Fibroblast of skin of scalp (primary cell): ENCODE measurements at places on chromosomes 12 and 14.

DNA sequence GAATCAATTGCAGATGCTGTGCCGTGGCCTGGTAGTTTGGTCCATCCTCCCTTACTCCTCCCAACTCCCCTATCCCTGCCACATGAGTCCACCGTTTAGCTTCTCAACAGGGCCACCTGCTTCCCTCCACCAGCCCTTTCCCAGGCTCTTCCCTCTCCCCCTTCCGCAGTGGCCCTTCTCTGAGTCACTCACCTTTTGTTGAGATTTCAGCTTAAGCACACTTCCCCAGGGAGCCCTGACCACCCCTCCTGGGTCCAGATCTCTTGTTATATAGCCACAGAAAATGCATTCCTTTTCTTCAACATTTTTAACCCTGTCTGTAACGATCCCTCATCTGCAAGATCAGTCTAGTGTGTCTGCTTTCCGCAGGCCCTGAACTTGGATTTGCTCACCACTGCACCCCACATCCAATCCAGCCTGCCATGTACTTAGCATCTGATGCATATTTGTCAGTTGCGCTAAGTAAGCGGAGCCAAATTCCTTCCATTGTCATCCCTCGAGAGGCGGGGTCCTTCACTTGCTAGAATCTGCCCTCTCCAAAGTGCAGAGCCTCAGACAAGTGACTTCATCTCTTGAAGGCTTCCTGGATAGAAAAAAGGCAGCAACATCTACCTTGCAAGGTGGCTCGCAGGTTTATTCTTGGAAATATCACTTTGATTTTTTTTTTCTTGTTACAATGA lies 41.1 kb downstream of the TMEM63C start:
- no peak for DNase-seq

DNA sequence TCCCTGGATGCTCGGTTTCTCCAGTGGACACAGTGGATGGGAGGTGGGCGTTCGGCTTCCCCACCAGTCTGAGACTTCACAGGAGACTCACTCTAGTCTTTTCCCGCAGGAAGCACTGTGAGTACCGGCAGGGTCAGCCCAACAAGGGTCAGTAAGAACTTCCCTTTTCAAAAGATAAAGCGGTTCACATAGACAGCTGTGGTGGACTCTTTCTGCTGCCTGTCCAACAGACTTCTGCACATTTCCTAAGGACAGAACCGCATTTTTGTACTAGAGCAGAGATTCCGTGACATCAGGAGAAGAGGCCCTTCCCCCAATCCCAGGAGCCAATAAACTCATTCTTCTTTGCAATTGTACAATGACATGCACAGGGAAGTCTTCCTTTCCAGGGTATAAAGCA lies 10.4 kb downstream of the LTBR start:
- no peak for DNase-seq

GRCh38 chr12:42308390-42308789 lies 17.5 kb downstream of the ZCRB1 start:
- DNase-seq, result no peak

GRCh38 chr12:71005166-71005565 lies 84.6 kb upstream of the PTPRR start:
- no peak for DNase-seq

DNA sequence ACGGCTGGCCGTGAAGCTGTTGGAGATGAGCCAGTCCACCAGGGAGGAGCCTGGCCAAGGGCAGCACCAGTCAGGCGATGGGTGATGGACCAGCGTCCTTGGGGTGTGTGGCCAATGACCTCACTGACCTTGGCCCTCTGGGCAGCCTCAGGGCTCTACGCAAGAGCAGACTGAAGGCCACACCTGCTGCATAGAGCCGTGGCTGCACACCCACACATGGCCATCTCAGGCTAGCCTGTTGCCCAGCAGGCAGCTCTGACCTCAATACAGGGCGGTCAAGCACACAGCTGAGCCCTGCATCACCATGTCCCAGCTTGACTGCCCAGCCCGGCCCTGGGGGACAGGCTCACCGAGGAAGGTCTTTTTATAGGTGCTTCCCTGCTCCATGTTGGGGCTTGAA lies 19.2 kb downstream of the PLEK2 start:
- DNase-seq, result no peak

DNA sequence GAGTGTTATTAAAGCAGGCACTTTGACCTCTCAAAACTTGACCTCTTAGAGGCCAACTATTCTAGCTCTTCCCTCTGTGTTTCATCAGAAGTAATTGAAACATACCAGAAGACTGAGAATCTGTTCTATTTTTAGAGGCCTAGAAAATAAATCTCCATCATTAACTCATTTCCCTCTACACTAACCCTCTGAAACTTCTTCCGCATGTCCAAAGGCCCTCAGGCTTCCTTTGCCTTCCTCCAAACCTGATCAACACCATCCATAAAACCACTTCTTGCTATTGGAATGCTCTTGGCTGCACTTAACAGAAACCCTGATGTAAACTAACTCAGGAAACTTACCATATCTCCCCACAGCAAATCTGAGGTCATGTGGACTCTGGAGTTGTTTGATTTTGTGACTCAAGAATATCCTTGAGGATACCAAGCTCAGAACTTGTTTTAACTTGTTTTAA lies 196.4 kb downstream of the RPAP3 start:
- DNase-seq, result peak; percentile 23

DNA sequence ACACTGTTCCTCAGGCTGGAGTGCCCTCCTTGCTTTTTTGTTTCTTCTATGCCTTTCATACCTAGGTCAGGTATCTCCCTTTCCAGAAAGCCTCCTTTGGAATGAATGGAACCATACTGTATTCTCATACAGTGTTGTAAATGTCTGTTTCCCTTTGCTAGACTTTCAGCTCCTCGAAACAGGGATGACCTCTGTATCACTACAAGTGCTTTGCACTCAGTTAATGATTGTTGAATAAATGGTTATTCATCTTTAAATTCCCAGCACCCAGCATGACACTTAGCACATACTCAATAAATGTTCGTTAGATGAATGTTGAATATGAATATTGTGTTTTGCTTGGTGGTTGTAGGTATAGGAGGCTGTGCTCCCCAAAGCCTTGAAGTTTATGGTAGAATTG lies 5.9 kb upstream of the TULP3 start:
- DNase-seq, result no peak

DNA sequence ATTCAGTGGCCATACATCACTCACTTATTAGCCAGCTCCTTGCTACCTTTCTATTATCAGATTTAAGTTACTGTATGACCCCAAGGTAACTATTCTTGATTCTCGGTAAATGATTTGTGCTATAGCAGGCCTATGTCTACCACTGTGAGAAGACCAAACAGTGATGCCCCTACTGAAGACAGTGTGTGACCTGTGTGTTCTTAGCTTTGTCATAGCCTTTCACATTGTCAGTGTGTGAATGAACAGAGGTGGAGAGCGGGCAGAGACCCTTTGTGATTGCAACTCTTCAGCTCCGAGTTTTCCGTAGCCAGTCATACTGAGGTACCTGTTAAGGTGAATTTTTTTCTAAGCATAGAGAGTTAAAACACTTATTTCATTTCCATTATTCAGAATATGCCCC lies 294.0 kb downstream of the LRFN5 start:
- DNase-seq, result no peak

DNA sequence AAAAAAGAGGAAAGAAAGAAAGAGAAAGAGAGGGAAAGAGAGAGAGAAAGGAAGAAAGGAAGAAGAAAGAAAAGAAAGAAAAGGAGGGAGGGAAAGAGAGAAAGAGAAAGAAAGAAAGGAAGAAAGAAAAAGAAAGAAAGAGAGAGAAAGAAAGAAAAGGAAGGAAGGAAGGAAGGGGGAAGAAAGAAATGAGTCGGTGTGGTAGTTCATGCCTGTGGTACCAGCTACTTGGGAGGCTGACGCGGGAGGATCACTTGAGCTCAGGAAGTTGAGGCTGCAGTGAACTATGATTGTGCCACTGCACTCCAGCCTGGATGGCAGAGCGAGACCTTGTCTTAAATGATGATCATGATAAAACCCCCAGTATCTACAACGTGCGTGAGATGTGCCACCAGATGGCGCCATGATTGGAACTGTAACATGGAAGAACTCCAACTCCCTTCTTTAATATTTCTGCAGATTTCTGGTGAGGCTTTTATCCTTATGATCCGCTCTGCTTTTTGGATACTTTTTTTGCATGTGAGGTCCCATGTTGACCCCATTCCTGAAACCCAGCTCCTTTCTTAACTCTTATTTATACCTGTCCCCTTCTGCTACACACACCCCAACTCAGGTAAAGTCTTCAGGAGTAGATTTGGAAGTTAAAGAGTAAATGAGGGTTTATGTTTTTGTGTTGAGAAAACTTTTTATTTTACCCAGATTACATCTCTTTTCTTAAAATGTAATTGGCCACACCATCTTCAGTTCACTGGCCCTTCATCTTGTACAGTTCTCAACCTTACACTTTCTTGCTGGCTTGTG lies 25.6 kb downstream of the RNASE10 start:
- DNase-seq, result peak; percentile 72

DNA sequence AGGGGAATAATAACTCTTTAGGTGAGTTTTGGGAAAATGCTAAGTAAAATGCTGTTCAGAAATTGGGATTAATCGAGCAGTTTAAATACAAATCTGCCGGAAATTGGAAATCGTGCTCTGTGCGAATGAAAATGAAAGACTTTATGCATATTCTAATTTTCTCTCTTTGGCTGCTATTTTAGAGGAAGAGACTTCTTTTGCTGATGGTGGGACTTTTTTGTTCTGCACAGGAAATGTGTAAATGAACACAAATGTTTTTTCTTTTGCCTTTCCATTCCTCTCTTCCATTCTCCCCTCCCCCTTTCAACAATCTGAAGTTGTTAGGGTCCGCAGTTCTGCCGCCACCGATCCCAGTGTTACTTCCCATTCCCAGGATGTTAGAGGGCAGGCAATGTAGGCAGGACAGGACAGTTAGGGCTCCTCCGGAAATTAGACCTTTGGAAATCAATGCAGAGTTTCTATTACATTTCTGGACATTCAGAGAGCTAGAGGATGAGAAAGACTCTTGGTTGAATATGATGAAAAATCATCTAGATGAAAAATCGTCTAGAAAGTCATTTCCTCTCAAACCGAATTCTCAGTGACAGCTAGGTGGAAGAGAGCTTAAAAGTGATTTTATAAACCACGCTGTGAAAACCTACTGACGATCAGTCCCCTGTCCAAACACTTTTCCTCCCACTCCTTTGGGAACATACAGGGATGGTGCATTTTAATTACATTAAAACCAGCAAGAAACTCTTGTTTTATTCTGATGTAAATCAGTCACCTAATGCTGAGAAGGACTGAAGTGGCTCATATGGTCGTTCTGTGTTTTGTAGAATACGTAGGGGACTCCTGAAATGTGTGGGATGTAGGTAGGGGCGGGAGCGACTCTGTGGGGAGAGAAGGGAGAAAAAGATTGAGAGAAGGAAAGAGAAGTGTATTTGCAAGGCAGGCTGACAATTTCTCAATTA lies 17.8 kb downstream of the FOXG1 start:
- DNase-seq, result no peak

DNA sequence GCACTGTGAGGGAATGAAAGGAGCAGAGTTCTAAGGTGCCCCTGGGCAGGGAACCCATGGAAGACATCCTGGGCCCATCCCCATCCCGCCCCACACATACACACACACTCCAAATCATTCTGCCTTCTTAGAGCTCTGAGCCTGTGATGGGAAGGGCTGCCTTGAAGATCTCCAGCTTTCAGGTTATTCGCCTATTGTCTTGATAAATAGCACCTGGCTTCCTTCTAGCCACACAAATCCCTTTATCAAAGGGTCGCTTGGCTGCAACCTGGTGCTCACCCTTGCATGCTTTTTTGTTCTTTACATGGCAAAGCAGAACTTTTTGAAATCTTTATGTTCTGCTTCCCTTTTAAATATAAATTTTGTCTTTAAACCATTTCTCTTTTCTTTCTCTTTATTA lies 112.2 kb upstream of the TMTC1 start:
- DNase-seq, result no peak
